ENCODE measurements at places on chromosomes 2 and 18.

- DNase-seq, result no peak
Measured at GRCh38 chr18:69770238-69770637, 177.4 kb downstream of the CD226 start.

GRCh38 chr18:80119111-80119510, 10.0 kb downstream of the ADNP2 start:
- no peak for DNase-seq

DNA sequence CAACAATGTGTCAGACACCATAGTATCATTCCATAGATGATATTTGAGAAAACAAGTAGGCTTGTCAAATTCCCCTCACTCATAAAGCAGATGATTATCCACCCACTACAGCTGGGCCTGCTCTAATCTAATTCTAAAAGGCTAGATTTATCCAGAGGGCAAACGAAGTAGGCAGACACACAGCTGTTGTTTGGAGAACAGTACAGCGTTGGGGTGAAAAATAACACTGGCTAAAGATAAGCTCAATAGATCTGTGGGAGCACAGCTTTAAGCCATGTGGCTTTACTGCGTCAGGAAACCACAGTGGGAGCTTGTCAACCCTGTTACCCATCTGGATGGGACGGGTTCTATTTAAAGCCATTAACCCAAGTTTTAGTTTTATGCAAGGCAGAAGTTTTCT, 48.9 kb upstream of the COBLL1 start:
- DNase-seq, result no peak

DNA sequence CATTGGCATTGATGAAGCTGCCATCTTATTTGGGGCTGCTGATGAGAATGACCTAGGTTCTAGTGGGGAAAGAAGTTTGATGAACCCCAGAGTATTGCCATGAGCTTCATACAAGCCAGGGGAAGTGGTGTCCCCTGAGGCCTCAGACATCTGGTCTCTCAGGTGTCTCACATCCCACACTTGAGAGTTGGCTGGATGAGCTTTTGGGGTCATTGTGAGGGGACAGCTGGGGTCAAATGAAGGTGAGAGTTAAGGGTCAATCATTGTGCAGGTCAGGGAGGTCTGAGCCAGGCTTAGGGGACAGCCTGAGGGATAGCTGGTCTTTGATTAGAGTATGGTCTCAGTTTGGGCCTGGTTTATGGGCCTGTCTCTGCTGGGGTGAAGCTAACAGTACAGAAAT, 336.5 kb downstream of the CYP26B1 start:
- no peak for DNase-seq

GRCh38 chr18:57954935-57955334, 89.1 kb upstream of the NEDD4L start:
- DNase-seq, result no peak
